DND-41 (cell line): ENCODE measurements at places on chromosomes 4 and X.
A peak's percentile ranks its signal among the peaks of the same experiment; 100 is the strongest.

DNA sequence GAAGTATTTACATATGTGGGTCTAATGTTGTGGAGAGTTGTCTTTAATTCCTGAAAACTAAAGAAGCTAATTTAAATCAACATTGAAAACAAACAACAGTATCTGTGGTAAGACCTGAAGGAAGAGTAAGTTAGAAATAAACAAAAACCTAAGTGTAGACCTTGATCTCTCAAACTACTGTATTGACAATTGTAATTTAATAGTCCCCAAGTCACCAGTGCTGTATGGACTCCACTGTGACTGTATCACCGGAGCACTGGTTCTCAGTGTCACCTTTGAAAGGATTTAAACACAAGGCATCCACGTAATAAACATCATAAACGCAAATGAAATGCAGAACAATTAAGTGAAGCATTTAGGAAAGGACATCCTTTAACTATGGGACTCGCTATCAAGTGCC is 46.4 kb downstream of the OCRL start:
- no peak for DNase-seq

DNA sequence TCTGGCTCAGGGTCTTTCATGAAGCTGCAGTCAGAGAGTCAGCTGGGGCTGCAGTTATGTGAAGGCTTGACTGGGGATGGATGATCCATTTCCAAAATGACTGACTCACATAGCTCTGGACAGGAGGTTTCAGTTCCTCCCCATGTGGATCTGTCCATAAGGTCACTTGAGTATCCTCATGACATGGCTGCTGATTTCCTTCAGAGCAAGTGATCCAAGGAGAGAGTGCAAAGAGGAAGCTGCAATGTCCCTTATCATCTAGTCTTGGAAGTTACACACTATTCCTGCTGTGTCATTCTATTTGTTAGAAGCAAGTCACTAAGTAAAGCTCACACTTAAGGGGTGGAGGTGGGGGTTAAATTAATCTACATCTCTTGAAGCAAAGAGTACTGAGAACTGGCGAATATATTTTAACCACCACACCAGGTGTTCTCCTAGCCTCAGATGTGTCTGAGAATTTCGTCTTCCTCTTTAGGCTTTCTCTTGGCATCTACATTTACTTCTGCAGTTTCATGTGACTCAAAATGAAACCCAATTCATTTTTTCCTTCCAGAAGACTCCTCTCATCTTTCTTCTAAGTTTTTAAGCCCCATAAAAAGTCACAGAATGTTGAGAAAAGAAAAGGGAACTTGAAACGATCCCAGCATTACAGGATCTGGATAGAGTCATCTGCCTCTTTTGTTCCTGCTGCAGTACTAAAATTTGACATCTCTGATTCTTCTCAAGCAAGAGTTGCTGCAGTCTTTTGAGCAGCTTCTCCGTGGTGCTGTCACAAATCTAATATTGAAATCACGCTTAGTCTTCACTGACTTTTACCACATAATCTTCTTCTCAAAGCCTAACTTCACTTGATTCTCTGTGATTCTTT is 3.8 kb upstream of the GRPR start:
- DNase-seq = no peak

DNA sequence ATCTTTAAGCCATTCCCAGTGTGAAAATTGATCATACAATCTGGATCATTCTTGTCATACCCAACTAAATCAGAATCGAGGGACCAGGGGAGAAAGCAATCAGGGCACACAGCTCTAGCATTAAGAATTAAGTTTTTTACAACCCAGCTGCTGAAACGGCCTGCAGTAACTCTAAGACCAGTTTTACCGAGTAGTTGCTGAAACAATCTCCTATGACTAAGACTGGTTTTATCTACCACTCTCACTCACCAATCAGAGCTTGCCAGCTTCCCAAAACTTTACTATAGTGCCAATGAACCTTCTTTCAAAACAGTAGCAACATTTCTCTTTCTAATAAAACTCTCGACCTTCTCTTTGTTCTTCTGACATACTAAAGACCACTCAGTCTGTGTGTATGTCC is 2.8 kb upstream of the SAP30 start:
- DNase-seq = no peak

DNA sequence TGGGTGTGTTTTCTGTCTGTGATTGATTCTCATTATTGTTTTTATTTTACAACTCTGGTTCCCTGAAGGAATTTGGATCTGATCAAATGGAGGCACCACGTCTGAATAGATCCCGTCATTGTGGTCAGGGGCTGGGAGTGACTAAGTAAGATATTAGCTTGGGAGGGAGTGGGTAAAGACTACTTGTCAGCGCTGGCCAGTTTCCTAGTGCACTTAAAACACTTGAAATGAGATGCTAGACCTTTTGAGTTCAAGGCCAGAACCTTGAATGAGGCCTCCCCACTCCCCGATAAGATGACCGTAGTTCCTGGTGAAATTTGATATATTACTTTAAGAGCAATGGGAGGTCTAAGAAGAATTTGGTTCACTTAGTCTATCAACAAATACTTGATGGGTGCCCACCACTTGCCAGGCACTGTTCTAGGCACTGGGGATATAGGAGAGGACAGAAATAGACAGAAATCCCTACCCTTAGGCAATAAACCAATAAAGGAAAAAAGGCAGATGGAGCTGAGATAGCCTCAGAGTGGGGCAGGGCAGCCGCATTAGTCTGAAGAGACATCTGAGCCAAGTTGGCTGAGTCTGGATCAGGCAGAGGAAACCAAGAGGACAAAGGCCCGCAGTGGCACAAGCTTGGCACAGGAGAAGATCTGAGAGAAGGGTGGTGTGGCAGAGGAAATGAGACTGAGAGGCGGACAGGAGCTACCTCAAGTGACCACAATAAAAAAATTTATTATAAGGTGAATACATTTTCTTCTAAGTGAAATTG is 11.8 kb downstream of the FAM184B start:
- no peak for DNase-seq

DNA sequence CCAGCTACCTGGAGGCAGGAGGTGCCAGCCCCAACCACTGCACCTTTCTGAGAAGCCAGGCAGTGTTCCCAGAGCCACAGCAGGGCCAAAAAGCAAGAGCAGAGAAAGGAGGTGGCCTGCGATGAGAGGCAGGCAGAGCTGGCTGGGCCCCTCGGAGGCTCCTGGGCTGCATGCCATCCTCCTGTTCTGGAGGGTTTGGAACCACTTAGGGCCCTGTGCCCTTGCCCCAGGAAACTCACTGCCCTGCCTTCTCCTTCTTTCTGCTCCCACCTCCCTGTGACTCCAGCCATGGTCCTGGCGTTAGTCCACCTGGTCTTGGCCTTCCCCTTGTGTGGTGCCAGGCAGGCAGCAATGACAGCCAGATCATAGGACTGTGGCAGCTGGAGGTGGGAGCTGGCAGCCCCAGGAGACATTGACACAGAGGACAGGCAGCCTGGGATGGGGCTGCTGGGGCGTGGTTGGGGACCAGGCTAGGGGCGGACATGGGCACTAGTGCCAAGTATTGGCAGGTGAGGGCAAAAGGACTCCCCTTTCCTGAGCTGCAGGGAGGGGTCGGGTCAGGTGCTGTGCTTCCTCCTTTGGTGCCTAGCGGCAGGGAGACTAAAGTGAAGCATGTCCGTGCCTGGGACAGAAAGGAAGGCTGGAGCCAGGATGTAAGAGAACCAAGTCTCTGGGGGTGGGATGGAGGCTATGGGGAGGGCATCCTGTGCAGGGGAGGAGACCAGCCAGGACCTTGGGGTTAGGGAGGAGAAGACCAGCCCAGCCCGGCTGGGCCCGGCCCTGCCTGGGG is 1.4 kb downstream of the APLN start:
- no peak for DNase-seq

GRCh38 chr4:143356493-143356892 is 19.8 kb downstream of the GAB1 start:
- no peak for DNase-seq

DNA sequence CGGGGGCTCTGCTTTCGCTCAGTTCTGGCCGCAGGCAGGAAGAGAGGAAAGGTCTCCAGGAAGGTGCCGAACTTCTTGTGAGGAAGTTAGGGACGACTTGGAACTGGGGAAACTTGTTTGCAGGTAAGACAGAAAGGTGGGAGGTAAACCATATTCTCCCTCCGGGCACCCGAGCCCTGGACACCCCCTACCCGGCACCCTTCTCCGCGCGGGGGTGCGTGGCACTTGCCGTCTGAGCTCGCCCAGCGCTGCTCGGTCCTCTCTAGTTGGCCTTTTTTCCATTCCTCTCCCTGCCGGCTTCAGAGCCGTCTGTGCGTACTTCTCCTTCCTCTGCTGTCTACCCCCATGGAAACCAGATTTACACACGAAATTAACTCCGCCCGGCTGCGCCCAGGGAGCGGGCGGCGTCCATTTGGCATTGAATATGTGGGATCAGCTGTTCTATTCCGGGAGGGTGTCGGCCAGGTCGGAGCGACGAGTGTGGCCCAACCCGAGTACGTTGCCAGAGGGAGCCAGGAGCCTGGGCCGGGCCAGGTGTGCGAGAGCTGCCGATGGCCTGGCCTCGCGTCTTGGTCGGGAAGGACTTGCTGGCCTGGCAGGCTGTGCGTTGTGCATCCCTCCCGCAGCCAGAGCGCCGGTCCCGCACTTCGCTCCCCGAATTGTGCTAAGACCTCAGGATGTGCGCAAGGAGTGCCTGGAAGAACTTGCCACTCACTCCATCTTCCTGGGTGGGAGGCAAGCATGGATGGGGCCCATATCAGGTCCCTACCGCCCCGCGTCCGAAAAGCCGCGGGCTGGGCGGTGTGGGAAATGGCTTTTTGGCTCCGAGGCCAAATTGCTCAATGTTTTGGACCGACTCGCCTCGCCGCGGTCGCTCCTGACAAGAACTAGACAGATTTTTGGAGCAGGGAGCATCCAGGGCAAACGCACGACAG is 1.7 kb downstream of the PDGFRA start:
- no peak for DNase-seq

DNA sequence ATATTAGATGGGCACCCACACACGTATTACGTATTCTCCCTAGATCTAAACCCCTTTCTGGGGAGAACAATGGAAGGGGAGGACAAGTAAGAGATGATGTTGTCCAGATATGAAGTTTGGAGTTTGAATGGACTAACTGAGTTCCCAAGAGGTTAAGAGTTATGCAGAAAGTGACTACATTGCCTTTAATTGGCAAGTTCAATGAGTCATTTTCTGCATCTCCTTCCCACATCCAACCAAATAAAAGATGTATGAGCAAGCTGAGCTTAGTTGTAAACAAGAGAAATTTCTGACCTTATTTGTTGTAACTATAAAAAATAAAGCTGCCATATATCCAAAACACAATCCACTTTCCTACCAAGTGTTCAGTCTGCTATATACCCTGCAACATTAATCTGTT is 50.5 kb downstream of the TIGD2 start:
- DNase-seq = no peak

DNA sequence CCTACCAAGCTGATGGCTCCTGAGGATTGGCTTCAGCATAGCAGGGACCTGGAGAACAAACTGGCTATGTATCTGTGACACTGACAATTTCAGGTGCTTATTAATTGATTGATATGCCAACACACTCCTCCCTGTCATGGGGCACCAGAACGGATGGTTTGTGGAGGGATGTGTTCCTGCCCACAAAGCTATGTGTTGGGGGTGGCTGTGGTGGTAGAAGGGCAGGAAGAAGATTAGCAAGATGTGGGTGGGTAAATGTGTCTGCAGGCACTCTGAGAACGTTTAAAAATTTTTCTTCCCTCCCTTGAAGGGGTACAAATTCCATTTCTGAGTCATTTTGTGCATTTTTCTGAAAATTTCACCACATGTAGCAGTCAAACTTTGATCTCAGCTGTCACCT is 55.0 kb upstream of the SCML1 start:
- DNase-seq = no peak

DNA sequence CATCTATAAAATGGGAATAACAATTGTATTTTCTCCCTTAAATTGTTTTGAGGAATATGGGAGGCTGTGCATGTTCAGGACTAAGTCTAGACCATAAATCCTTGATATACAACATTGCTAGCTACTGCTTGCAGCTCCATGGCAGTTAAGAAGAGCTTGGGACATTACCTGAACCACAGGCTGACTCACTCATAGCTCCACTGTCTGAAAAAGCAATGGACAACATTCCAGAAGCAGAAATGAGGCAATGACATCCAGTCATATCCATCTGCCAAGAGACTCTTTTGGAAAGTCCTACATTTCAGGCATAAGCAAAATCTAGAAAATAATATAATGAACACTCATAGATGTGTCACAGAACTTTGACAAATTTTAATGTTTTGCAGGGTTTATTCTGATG is 167.3 kb upstream of the LEF1 start:
- no peak for DNase-seq

GRCh38 chrX:40167850-40168479 is 70.2 kb upstream of the BCOR start:
- no peak for DNase-seq

- peak; percentile 98 for DNase-seq
These were observed at the start of gene G3BP2 for GRCh38 chr4:75673027-75673958. Gene G3BP2, minus strand, starts transcription at chr4:75673411. Its CDS starts 11,386 bp downstream, at chr4:75662025.

- DNase-seq = no peak
These were observed 36.8 kb downstream of the SRPX2 start for GRCh38 chrX:100680756-100681155.

DNA sequence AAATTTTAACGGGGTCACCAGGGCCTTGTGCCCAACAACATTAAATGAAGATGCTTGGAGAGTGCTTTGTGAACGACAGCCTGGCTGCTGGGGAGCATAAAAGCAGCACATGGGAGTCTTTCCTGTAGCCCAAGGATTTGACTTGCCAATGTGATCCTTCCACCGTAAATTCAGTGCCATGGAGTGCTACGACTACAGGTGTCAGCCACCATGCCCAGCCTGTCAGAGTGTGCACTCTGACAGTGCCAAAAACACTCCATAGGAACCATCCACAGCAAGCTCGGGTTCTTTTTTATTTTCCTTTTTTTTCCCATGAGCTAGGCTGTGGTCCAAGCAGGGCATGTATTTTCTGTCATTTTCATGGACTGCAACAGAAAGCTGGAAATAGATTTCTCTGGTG is 156.9 kb downstream of the NLGN4X start:
- no peak for DNase-seq

DNA sequence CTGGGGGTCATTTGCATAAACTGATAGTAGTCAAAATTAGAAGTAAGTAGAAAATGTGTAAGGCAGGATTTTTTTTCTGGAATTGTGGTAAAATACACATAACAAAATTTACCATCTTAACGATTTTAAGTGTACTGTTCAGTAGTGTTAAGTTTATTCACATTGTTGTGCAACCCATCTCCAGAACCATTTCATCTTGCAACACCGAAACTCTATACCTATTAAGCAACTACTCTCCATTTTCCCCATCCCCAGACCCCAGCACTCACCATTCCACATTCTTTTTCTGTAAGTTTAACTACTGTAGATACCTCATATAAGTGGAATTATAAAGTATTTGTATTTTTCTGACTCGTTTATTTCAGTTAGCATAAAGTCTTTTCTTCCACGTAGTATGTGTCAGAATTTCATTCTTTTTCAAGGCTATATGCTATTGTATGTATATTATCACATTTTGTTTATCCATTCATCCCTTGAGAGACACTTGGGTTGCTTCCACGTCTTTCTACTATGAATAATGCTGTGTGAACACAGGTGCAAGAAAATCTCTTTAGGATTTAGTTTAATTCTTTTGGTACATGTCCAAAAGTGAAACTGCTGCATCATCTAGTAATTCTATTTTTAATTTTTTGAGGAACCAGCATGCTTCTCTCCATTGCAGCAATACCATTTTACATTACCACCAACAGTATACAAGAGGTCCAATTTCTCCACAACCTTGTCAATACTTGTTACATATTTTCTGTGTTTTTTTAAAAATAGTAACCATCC is 39.1 kb upstream of the NSUN7 start:
- no peak for DNase-seq
